ENCODE measurements at places on chromosomes 4 and X. TPM values are rescaled to one million over a fixed set of nuclear protein-coding genes. Genes with fewer than 3 reads are reported as not detected.

DNA sequence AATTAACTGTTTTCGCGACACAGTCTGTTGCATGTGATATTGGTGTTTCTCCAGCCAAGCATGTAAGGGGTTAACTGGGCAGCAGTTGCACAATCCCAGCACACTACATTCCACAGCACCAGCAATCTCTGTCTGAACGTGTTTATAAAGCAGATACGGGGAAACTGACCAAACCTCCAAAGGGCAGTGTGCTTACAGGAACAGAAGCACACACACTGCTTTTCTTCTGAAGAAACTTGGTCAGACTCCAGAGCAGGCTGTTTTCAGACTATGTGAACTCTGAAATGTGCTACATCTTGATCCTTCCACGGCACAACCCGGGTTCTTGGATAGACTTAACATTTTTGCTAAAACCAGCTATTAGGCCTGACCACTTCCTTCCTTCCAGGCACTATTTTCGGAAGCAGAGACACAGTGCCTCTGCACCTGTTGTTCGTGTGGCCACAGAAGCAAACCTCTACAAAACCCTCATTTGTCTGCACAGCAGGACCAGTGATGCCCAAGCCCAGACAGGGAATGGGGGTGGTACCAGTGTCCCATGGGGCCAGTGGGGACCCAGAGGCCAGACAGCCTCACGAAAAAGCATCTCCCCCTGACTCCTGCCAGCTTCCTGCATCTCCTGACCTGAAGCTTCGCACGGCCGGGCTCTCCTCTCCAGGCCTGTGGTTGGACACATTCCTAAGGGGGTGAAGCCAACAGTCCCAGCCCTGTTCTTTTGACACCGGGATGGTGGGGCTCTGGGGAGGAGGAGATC is 90.1 kb downstream of the IRF2 start:
- H3K4me3 ChIP-seq = peak overlapping the region; percentile 23
- H3K4me1 ChIP-seq = peaks cover 15% of the 10 kb centered on the region
- no peaks in the 10 kb centered on the region for H3K27me3 ChIP-seq
- DNase-seq = peak; percentile 35

DNA sequence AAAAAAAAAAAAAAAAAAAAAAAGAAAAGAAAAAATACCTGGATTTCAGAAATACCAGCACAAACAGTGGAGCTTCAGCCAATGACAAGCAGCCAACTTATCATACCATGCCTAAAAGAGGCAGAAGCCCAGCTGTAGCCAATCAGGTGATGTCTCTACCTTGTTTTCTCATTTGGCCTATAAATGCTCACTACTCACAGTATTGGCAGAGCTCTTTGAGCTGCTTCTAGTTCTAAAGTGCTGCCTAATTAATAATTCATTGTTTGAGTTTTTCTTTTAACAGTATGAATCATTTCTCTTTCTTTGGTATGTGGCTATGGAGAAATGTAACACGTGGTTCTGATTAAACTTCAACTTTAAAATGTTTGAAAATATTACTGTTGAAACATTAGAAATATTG is 188.8 kb upstream of the TECRL start:
- no peaks in the 10 kb centered on the region for H3K27me3 ChIP-seq
- no peaks in the 10 kb centered on the region for H3K4me1 ChIP-seq
- H3K36me3 ChIP-seq = no peaks in the 10 kb centered on the region
- H3K27ac ChIP-seq = no peak overlapping the region
- no peak overlapping the region for H3K4me3 ChIP-seq

DNA sequence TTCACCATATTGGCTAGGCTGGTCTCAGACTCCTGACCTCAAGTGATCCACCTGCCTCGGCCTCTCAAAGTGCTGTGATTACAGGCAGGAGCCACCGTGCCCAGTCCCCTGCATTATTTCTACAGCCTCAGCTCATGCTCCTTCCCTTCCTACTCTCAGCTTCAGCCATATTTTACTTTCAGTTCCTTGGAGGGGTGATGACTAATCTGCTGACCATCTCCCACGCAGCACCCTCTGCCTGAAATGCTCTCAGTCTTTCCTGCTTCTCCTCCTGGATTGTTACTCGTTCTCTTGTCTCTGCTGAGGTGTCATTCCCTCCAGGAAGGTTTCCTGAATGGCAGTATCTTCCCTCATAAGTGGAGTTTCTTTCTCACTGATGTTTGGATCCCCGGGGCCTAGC is 63.3 kb downstream of the MOSPD2 start:
- no peaks in the 10 kb centered on the region for H3K36me3 ChIP-seq
- DNase-seq = no peak
- no peak overlapping the region for H3K27ac ChIP-seq
- no peak overlapping the region for H3K4me3 ChIP-seq
- peaks cover 3% of the 10 kb centered on the region for H3K27me3 ChIP-seq
- no peaks in the 10 kb centered on the region for H3K4me1 ChIP-seq

Gene APBB2
- total RNA-seq = 65.6 TPM

Gene NR3C2
- total RNA-seq = 43.4 TPM

Gene XKRX
- 0.63 TPM for total RNA-seq
